ENCODE measurements at places on chromosomes 3 and 15. TPM values are rescaled to one million over a fixed set of nuclear protein-coding genes. Genes with fewer than 3 reads are reported as not detected.

The AQP9 gene
- total RNA-seq, result 2.0 TPM

The INSYN1 gene
- 78.1 TPM for total RNA-seq

The MYRIP gene
- total RNA-seq, result 47.1 TPM

The FRMD4B gene
- total RNA-seq, result 21.5 TPM

The HES1 gene
- total RNA-seq, result 11.2 TPM

The TMEM40 gene
- total RNA-seq, result not detected

The CHRNA7 gene
- total RNA-seq, result 14.3 TPM

The DAZL gene
- not detected for total RNA-seq

The PDZRN3 gene
- total RNA-seq, result 32.6 TPM

The ITIH3 gene
- total RNA-seq, result 0.92 TPM

- no peak for DNase-seq
Measured at GRCh38 chr15:96165775-96166174, 164.7 kb upstream of the NR2F2 start.

DNA sequence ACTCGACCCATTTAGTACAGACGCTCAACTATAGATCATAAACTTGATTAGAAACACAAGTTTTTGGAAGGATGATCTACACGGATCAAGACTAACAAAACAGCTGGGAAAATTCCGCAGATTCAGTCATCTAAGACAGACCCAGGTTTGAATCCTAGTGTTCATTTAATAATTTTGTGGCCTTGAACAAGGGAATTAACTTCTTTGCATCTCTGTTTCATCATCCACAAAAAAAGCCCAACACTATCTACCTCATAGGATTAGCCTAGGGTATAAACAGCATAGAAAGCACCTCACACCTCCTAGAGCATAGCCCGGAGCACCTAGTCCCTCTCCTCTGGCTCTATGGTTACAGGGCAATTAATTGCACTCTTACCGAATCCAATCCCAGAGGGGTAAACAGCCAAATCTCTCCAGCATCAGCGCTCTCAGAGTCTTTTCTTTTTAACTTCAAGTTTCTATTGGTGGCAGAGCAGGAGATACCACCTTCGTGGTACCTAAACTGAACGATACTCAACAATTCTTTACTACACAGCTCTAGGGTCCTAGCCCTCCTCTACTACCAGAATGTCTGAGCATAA lies 3.5 kb downstream of the TBL1XR1 start:
- DNase-seq, result no peak

GRCh38 chr3:140128217-140128616 lies 193.2 kb downstream of the CLSTN2 start:
- DNase-seq, result no peak

DNA sequence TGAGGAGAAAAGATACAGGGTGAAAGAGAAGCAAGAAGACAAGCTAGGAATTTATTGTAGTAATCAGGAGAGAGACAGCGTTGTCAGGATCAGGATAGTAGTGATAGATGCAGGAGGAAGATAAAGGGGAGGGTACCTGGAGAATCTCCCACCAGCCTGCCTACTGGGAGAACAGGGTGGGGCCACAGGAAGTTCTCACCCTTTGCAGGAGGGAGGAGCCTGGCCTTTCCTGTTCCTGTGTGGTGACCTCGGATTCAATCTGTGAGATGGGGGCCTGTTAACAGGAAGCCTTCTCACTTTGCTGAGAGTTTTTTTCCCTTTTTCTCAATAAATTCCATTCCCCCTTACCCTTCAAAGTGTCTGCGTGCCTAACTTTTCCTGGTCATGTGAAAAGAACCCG lies 37.6 kb downstream of the GMPS start:
- no peak for DNase-seq

- DNase-seq, result no peak
Measured at GRCh38 chr3:157444797-157445184, 8.1 kb downstream of the PTX3 start.

GRCh38 chr15:77402740-77403379 lies 17.0 kb downstream of the PEAK1 start:
- no peak for DNase-seq

GRCh38 chr3:141940194-141940776 lies 63.8 kb downstream of the ATP1B3 start:
- DNase-seq, result peak; percentile 96

DNA sequence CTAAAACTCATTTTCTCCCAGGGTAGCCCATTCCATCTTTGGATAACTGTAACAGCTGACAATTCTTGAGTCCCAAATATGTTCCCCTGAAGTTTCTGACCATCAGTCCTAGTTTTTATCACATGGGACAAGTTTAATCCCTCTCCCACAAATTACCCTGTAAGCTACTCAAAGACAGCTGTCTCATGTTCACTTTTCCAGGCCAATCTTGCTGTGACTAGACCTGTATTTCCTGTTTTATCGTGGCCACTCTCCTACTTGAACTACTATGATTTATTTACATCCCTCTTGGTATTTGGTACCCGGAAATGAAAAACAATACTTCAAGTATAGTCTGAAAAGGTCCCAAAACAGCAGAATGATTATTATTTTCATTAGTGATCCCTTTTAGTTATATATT lies 95.1 kb upstream of the MEX3B start:
- no peak for DNase-seq

- no peak for DNase-seq
Measured at GRCh38 chr3:32815841-32816438, 1.9 kb upstream of the TRIM71 start.

GRCh38 chr3:17850448-17850847 lies 108.0 kb upstream of the TBC1D5 start:
- DNase-seq, result no peak

DNA sequence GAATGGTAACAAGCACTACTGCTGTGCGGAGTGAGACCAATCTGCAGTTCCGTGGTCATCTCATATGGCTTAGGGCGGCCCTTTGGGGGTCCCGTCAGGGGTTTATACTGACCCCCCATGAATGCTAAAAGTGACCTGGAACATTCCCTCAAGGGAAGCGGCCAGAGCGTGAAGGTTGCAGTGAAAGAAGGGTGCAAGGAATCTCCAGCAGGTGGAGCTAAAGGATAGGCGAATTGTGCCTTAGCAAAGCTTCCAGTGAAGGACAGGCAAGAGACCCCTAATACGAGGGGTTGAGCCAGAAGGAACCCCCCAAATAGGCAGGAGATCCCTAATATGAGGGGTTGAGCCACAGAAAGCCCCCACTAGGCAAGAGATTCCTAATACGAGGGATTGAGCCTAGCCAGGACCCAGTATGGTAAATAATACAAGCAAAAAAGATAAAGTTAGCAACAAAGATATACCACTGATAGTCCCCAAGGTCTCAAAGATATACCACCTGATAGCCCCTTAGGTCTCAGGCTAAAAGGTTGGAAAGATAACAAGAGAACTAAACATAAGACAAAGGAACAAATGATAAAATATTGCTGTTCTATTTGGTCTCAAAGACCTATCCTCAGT lies 32.8 kb downstream of the ZNF589 start:
- DNase-seq, result peak; percentile 52

DNA sequence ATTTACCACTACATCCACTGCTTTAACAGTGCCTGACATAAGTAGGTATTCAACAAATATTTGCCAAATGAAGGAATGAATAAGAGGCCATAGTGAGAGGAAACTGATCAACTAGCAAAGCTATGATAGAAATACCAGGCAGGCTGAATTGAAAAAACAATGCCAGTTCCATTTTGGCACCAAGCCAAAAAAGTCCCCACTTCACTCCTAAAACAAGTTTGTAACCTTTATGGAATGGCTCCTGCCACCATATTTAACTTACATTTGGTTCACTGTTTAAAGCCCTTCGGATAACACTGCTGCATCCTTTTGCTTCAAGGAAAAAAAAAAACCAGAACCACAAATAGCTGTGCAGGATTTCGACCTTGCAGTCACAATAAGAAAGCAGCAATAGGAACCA lies 166.1 kb downstream of the FRMD5 start:
- DNase-seq, result no peak

DNA sequence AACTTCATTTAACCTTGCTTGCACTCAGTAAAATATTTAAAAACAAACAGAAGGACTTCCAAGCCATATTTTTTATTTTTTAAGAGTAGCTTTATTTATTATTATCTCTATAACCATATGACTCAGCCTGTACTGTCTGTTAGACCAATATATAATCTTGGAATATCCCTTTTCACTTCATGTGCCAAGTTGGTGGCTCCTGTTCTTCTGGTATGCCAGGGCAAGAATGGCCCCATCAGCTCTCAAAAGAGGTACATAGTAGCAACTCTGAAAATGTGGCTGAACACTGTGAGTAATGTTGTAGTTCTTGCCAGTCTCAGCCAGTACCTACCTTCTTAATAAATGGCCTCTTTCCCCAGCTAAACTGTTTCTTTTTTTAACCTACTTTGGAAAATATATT lies 257.0 kb upstream of the UBE2E1 start:
- no peak for DNase-seq

DNA sequence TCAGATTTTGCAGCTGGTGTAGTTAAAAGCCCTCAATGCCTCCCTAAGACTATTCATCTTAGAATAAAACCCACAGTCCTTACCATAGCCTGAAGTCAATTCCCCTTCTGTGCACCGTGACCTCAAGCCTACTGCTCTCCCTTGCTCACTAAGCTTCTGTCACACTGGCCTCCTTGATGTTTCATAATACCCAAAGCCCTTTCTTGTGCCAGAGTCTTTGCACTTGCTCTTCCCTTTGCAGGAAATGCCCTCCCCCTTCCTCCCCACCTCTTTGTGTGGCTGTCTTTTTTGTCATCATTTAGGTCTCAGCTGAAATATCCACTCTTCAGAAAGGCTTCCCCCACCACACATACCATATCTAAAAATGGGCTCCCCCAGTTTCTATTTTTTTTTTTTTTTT lies 4.2 kb upstream of the PLEKHO2 start:
- no peak for DNase-seq

DNA sequence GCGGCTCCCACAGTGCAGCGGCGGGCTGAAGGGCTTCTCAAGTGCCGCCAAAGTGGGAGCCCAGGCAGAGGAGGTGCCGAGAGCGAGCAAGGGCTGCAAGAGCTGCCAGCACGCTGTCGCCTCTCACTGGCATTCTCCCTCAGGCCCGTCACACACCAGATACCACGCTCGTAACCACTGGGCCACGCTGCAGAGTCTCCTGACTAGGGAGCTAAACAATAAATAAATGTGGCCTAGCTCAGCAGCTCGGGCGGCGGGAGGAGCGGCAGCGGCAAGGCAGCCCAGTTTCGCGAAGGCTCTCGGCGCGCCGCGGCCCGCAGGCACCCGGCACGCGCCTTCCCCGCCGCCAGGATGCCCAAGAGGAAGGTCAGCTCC lies 55.9 kb upstream of the FAM174B start:
- no peak for DNase-seq

GRCh38 chr15:48407646-48408045 lies 76.4 kb downstream of the DUT start:
- DNase-seq, result no peak

- DNase-seq, result no peak
Measured at GRCh38 chr3:197329382-197329781, 31.0 kb upstream of the DLG1 start.

GRCh38 chr15:85607842-85608241 lies 186.9 kb downstream of the KLHL25 start:
- no peak for DNase-seq

Data from dorsolateral prefrontal cortex (tissue), 122 donors.